Breast epithelium (tissue), 4 donors: ENCODE measurements at places on chromosomes 12 and 14.

DNA sequence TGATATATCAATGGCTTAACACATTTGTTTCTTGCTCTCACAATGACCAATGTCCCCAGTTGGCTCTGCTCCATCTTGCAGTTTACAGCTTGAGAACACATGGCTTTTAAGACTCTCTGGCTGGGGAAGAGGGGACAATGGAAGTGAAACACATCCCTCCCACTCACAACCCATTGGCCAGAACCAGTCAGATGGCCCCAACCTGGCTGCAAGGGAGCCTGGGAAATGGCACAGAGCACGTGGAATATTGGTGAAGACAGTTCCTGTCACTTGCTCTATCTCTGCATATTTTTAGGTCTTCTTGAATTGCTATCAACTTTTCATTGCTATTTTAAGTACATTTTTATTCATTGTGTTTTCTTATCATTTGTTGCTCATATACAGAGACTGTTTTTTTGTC, 345.4 kb downstream of the MED13L start:
- no peak for DNase-seq

- DNase-seq = no peak
These were observed 42.1 kb upstream of the MEG3 start for GRCh38 chr14:100783630-100784370.

DNA sequence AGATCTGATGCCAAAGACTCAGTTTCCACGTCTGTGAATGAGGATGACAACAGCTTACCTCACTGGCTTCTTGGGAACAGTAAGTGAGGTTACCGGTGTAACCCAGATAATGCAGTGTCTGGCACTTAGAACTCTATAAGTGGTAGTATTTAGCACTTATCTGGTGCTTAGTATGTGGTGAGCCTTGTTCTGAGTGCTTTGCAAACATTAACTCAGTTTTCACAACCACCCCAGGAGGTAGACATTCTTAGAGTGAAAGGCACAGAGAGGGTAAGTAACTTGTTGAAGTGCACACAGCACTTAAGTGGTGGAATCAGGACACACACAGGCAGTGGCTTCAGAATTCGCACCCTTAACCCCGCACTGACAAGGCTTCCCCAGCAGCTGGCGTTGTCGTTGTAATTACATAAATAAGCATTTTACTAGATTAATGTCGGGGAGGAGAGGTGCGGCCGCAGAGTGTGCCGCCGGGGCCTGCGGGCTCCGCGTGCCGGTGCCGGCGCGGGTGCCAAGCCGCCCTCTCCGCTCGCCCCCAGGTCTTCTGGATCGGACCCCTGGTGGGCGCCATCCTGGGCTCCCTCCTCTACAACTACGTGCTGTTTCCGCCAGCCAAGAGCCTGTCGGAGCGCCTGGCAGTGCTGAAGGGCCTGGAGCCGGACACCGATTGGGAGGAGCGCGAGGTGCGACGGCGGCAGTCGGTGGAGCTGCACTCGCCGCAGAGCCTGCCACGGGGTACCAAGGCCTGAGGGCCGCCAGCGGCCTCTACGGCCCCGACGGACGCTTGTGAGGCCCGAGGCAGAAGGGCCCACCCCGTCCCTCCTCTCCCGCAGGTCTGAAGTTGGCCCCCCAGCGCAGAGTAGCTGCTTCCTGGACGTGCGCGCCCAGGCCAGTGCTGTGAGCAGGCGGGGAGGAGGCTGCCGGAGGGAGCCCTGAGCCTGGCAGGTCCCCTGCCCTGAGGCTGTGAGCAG, 4.6 kb downstream of the AQP2 start:
- DNase-seq = no peak

DNA sequence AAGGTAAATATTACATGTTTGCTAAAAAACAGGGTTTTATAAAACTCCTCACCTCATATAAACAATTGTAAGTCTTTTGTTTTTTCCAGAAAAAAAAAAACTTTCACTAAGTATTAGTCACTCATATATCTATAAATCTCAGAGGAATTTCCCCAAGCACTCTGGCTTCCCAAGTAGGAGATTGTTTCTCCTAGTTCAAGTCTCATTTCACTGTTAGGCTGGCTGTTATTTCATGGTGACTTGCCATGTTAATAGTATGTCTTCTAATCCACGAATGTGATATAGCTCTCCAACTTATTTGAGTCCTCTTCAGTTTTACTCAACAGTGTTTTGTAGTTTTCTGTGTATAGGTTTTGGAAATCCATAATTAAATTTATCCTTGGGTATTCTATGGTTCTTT, 61.6 kb downstream of the CAPZA3 start:
- DNase-seq = no peak

DNA sequence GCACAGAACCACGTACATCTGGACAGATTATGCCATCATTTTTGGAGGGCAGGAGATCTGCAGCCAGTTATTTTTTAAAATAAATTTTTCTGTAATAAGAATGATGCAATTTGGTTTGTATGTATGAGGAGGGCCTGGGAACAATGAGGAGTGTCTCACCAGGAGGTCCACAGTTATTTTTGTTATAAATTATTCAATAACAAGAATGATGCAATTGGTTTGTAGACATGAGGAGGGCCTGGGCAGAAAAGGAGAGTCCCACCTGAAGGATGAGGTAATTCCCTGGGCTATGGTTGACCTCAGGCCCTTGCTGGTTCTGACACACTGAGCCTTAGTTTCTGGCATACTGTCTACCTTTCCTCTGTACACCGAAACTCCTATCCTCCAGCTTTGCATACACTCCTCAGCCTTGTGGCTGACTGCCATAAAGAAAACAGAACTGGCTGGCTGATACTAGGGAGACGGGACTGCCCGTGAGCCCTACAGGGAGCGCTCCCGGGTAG, 9.0 kb upstream of the DCD start:
- no peak for DNase-seq

DNA sequence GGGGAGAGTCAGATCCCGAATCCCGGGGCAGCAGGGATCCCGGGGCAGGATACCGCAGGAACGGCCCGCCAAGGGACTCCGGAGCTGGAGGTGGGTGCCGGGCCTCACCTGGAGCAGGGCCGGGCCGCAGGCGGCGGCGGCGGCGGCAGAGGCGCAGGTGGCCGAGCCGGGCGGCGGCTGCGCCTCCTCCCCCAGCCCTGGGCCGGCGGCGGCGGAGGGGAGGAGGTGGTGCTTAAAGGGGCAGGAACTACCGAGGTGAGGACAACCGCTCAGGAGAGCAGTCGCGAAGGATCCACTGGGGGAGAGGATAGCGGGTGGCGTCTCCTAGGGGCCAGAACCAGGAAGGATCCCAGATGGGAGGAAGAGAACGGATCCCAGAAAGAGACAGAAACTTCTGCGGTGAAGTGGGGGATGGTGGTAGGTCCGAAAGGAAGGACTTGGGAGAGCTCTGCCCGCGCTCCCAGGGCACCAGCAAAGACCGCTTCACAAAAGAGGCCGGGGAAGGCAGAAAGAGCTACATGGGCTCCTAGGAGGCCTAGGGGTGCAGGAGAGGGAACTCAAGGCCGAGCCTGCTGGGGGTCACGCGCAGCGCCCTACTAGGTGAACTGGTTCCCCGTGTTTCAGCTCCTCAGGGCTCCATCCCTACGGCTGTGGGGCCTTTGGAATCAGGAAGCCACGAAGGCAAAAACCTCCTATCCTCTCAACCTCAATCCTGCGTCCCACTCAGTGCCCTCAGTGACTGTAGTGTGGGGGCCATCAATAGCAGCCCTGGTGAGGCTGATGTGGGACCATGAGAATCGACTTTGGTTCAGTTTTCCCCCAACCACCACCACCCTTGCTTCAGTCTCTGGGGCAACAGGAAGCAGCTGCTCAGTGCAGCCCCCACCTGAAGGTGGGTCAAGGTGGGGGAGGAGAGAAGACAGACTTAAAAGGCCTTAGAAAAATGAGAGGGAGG, 5.0 kb upstream of the BAZ2A start:
- DNase-seq = peak; percentile 85

DNA sequence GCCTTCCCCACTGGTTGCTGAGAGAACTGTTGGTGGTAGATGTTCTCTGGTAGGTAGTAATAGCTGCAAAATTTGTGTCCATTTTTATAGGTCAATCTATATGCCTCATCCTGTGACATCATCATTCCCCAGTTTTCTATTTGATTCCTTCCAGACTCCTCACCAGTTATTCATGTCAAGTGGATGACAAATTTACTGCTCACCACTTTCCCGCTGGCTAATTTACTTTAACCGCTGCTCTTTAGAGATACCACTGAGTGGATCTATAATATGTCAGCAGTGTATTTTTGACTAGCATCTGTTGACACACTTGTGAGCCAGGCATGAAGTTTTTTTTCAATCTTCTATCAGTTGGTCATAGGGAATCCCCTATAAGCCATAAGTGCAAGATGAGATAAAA, 24.6 kb downstream of the GPR65 start:
- no peak for DNase-seq

DNA sequence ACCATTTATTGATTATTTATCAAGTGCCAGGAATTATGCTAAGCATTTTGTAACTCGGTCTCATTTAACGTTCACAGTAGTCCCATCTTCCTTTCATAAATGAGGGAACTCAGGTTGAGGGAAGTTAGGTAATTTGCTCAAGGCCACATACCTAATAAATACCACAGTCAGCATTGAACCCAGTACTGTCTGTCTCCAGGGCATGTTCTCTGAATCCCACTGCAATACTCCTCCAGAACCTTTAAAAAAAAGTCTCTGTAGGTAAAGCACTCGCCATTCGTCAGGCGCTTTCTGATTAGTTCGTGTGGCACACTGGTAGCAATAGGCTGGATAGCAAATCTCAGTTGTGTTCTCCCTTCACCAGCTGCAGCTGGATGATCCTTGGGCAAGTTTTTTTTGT, 14.3 kb downstream of the SLC17A8 start:
- DNase-seq = no peak

GRCh38 chr12:113334786-113335539, at the start of gene SLC8B1:
Gene SLC8B1, minus strand, starts transcription at chr12:113335109. Its CDS starts 2,231 bp downstream, at chr12:113332878.
- peak; percentile 80 for DNase-seq

DNA sequence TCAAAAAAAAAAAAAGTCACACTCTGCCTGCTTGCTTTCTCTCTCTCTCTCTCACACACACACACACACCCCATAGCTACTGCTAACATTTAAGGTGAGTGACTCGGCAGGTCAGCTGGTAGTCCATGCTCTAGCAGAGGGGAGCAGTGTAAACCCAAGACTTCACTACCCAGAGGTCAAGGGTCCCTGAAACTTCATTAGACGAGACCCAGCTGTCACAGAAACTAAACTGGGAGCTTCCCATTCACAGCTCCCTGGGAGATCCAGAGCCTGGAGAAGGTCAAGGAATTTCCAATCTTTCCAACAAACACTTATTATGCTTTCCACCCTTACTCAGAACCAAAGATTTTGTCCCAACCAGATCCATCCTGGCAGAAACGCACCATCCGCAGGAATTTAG, 33.2 kb downstream of the CKAP4 start:
- DNase-seq = no peak
